ENCODE measurements at places on chromosomes 6 and 20. TPM values are rescaled to one million over a fixed set of nuclear protein-coding genes. Genes with fewer than 3 reads are reported as not detected.

GRCh38 chr20:64143018-64143801 is 21.0 kb upstream of the MYT1 start:
- no peak overlapping the region for H3K4me3 ChIP-seq
- no peaks in the 10 kb centered on the region for H3K27me3 ChIP-seq
- H3K4me1 ChIP-seq: no peaks in the 10 kb centered on the region
- no peaks in the 10 kb centered on the region for H3K36me3 ChIP-seq
- H3K27ac ChIP-seq: no peak overlapping the region
- no peak for DNase-seq

TOX2 gene
- total RNA-seq: 2.1 TPM

DNA sequence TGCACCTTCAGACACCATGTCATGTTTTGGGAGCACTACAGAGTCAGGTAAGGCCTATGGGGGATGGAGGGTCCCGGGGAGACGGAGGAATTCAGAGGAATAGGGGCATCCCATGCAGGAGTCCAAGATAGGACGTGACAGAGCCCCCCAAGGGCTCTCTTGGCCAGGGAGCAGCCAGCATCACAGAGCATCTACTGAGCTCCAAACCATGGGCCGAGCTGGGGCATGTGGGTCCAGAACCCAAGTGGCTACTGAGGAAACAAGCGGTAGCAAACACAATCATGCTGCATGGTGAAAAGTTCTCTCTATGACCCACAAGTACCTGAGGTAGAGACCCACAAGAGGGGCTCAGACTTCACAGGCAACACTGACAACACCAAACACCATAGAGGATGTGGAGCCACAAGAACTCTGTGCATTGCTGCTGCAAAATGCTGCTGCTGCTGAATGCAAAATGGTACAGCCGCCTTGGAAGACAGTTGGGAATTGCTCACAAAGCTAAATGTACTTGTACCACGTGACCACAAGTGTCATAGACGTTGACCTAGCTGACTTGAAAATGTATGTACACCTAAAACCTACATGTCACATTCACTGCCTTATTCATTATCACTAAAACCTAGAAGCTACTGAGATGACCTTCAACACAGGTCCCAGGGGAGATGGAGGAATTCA is 33.4 kb upstream of the MAS1L start:
- H3K27me3 ChIP-seq: no peaks in the 10 kb centered on the region
- no peaks in the 10 kb centered on the region for H3K36me3 ChIP-seq
- no peak for DNase-seq
- no peak overlapping the region for H3K4me3 ChIP-seq

DNA sequence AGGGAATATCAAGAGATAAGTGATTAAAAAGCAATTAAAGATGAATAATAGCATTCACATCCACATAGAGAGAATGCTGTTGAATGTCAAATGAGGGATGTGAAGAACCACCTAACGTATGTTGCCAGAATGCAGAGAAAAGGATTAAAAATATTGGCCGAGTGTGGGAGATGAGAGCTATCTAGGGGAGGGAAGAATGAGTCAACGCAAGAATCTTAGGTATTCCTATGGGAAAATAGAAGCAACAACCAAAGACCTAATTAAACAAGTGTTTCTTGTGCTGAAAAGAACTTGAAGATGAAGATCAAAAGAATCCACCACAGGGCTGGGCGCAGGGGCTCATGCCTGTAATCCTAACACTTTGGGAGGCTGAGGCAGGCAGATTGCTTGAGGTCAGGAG is 12.2 kb upstream of the RSPH3 start:
- no peaks in the 10 kb centered on the region for H3K36me3 ChIP-seq
- no peak overlapping the region for H3K27ac ChIP-seq
- H3K27me3 ChIP-seq: no peaks in the 10 kb centered on the region
- no peaks in the 10 kb centered on the region for H3K4me1 ChIP-seq
- H3K4me3 ChIP-seq: no peak overlapping the region

DNA sequence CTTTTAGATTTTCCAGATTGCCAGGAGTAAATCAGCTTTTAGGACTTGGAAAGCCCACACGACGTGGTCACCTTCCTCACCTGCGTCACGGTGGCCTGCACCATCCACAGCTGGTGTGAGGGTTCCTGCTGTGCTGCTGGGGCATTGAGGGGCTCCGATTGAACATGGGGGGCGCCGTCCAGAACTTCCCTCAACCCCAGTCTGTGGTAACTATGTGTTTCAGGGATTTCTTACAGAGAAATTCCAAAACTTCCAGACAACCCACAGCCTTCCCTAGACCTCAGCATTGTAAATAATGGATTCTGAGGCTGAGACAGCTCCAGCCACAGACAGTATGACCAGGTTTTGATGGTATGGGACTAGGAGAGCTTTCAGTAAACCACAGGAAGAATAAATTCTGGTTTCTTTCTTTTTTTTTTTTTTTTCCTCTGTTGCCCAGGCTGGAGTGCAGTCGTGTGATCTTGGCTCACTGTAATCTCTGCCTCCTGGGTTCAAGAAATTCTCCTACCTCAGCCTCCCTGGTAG is 46.7 kb upstream of the IRF4 start:
- no peak for DNase-seq
- no peaks in the 10 kb centered on the region for H3K36me3 ChIP-seq
- H3K27me3 ChIP-seq: no peaks in the 10 kb centered on the region
- no peak overlapping the region for H3K4me3 ChIP-seq
- H3K4me1 ChIP-seq: no peaks in the 10 kb centered on the region
- H3K27ac ChIP-seq: no peak overlapping the region

- H3K27ac ChIP-seq: no peak overlapping the region
- H3K4me1 ChIP-seq: no peaks in the 10 kb centered on the region
- H3K36me3 ChIP-seq: no peaks in the 10 kb centered on the region
Measured at GRCh38 chr20:10483691-10484090, 48.6 kb downstream of the SLX4IP start.

All from right lobe of liver (tissue), 6 donors.